ENCODE measurements at places on chromosomes 11 and 22.

- DNase-seq: peak; percentile 58
Observed at GRCh38 chr11:72598906-72599305, 75.3 kb downstream of the PDE2A start.

DNA sequence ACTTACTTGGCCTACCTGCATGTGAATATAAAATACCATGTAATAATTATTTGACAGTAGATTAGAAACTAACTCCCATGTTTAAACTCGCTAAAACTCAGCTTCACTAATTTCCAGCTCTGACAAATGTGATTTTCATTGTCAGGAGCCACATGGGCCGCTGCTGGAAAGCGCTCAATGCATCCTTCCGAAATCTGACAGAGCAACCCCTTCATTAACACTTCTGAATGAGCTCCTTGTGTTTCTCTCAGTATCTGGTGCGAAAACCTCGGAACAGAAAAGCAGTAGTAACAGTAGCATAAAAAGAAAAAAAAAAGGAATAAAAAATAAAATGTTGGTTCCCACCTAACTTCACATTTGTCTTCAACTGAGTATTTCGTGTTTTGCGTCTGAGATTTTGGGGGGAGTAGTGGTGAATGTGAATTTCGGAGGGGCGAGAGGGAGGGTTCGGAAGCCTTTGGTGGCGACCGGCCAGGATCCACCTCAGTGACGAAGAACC is 710 bp downstream of the MTCH2 start:
- peak; percentile 24 for DNase-seq

GRCh38 chr22:43234264-43234988 is 47.5 kb upstream of the TTLL12 start:
- DNase-seq: no peak

- DNase-seq: no peak
Observed at GRCh38 chr11:114109206-114110090, 49.9 kb downstream of the ZBTB16 start.

DNA sequence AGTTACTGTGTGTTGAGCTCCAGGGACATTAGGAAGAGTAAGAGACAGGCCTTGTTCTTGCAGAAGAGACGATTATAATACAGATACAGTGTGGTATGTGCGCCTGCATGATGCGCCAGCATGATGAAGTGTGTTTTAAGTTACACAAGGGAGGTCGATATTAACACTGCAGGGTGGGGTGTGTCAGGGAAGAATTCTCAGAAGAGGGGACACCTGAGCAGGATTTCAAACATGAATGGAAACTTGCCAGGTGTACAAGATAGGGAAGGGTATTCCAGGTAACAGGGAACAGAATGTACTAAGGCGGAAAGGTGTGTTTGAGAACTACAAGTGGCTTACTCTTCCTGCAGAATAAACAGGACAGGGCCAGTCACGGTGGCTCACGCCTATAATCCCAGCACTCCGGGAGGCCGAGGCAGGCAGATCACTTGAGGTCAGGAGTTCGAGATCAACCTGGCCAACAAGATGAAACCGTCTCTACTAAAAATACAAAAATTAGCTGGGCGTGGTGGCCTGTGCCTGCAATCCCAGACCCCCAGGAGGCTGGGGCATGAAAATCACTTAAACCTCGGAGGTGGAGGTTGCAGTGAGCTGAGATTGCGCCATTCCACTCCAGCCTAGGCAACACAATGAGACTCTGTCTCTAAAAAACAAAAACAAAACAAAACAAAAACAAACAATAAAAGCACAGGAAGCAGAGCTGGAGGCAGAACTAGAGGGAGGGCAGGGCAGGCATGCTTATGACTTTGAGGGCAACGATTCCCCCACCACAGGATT is 59.0 kb downstream of the SYN3 start:
- no peak for DNase-seq

- DNase-seq: no peak
Observed at GRCh38 chr11:123063826-123064657, 2.1 kb upstream of the HSPA8 start.

GRCh38 chr22:25062386-25063085 is 110.0 kb downstream of the KIAA1671 start:
- no peak for DNase-seq

DNA sequence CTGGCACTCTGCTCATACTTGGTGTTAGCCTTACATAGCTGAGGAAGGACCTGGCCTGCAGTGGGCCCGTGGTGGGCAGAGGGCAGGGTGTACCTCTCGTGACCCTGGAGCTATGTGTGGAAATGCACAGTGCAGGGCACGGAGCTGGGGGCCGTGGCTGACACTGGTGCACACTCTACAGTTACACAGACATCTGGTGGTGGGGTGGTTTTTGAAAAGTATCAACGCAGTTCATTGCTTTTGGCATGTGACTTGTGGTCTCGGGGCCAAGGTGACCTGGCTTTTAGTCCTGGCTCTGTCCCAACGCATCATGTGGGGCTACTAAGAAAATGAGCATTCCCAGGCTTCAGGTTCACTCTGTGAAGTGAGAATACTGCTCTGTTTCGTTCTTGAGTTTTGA is 553.6 kb downstream of the NTM start:
- DNase-seq: no peak

GRCh38 chr22:44870021-44870420 is 117.6 kb downstream of the ARHGAP8 start:
- DNase-seq: peak; percentile 55

GRCh38 chr11:59205648-59206047 is 7.1 kb downstream of the MPEG1 start:
- no peak for DNase-seq

- peak; percentile 45 for DNase-seq
Observed at GRCh38 chr11:117875382-117876058, 938 bp downstream of the FXYD6 start.

DNA sequence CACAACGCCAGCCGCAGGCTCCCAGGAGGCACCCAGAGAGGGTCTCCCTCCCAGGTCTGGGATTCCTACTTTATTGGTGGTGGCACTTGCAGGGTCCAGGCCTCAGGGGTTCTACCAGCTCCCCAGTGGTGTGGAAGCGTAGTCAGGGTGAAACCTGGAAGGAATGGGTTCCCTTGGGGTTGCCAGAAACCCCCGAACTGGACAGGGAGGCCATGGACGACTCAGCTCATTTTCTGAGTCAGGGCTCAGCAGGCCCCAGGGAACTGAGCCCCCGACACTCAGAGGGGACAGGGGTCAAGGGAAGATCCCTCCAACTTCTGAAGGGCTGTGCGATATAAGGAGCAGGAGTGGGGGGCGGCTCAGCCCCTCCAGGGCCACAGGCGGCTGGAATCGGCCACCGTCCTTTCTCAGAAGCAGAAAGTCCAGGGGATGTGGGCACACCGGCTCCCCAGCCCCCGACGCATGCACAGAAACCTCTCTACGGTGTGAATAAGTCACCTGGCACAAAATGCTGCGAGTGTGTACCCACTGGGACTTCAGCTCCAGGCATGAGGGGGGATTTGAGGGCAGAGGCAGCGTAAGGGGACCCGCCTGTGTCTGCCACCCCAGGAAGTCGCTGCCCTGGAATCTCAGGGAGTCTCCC is 25.1 kb downstream of the MRGPRG start:
- no peak for DNase-seq

- DNase-seq: no peak
Observed at GRCh38 chr11:65864706-65865471, 4.7 kb downstream of the MUS81 start.

DNA sequence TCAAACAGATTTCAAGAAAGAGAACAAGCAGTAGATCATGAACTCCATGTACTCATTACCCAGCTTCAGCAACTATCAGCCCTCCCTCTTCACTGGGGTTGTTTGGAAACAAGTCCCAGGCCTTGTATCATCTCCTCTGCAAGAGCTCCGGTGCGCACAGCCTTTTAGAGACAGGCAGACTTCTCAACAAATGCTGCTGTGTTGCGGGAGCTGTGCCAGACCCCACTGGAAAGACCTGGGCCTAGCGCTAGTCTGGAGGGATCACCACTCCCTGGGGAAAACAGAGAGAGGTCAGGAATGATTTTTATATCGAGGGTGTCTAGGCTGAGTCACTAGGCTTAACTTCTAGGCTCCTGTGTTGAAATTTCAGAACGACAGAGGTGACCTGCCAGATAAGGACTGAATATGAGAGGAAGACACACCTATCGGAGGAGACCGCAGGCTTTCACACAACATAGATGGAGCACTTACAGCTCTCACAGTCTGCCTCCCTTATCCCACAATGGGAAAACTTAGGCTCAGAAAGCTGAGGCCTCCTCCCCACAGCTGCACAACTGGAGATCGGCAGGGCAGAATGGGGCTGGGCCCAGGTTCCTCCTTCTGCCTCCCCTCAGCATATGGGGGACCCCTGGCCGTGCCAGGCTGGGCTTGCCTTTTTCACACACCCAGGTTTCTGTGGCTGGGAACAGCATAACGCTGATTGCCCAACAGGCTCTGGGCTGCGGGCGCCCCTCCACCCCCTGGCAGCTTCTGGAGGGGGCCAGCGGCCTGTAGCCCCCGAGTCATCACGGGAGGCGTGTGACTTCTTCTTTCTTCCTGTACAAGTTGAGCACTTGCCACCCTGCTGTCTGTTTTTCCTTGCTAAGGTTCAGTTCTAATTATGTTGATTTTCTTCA is 86.0 kb downstream of the PKNOX2 start:
- DNase-seq: no peak

- DNase-seq: no peak
Observed at GRCh38 chr11:59191095-59191494, 19.2 kb downstream of the DTX4 start.

GRCh38 chr11:76230392-76230791 is 24.1 kb upstream of the WNT11 start:
- DNase-seq: no peak

GRCh38 chr22:27726686-27727449 is 74.7 kb downstream of the MN1 start:
- peak; percentile 78 for DNase-seq

GRCh38 chr22:48758881-48759875 is 1068.5 kb downstream of the BRD1 start:
- no peak for DNase-seq

DNA sequence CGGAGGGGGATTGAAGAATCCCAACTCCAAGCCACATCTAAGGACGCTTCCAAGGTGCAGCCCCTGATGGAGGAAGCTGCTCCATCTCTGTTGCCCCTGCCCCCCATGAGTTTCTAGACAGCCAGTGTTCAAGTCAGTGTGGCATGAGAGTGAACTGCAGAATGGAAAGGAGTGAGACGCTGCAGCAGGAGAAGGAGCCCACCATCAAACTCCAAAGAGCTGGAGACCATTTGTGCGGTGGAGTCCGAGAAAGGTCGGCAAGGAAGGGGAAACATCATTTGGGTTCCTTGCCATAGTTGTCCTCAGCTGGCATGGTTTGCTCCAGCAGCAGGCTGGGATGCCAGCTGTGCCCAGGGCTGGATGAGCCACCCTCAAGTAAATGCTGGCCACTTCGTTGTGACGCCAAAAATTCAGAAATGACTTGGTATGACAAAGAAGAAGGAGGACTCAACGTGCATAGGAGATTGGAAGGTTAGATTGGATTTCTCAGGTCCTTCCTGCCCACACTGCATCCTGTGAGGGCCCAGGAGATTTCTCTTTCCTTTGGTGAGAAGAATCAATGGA is 16.4 kb downstream of the APOL2 start:
- no peak for DNase-seq

DNA sequence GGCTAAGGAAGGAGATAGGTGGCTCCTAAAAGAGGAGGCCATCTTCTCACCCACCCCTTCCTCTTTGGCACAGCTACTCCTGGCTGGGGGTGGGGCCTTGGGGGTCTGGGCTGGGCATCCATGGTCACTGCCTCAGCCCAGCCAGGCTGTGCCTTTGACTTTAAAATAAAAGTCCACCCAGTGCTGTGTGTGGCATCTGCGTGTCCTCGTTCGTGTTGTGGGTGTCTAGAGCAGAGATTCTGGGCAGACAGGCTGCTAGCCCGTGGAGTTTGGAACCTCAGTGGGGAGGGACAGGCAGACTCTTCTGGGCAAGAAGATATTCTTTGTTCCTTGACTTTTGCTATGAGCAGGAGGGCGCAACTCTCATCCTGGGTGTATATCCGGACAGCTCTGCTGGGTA is 13.1 kb downstream of the RPS6KA4 start:
- DNase-seq: no peak

DNA sequence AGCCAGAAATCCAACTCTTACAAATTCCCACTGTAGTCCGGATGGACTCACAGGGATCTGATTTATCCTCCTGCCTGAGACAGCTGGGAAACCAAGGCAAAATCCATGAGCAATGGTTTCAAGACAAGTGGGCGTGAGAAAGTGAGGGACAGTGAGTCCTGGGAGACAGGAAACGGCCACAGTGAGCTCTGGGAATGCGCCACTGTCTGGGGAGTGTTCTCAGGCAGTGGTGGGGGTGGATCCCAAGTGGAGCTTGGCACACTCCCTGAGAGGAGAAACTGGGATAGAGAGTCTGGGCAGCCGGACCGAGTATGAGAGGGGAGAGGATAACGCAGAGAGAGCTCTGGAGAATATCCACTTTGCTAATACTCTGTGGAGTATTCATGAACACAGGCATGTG is 9.8 kb downstream of the IL17REL start:
- no peak for DNase-seq

- DNase-seq: no peak
Observed at GRCh38 chr11:97614606-97615005, 1224.8 kb downstream of the JRKL start.

- DNase-seq: no peak
Observed at GRCh38 chr22:21098099-21098671, 52.4 kb downstream of the LRRC74B start.

DNA sequence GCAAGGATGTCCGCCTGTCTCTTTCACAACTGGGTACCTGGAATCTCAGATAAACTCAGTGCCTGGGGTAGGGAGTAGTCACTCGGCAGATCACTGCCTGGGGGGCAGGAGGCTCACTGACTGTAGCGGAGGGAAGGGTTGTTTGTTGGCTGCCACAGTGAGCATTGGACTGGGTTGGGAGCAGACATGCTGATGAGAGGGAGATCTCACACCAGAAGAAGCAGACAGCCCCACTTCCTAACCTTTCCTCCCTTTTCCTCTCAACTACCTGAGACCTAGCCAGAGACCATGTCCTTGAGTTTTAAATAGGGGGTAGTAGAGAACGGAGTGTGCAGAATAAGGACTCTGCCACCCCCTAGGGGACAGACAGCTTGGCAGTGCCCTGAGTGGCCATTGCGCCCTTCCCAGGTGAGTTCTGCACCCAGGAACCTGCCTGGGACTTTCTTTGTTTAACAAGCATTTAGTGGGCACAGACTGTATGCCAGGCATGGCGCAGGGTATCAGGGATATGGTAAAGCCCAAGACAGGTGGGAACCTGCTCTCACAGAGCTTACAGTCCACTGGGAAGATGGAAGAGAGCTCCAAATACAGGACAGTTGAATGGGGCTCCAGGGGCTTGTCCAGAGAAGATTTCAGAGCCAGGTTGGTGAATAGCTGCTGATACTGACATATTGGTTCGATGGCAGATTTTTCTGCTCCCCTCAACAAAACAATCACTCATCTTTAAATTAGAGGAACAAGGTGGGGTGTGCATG is 115.7 kb upstream of the NNMT start:
- DNase-seq: no peak

- DNase-seq: peak; percentile 84
Observed at GRCh38 chr11:75706260-75706729, 11.3 kb upstream of the MOGAT2 start.

GRCh38 chr11:57457643-57458023 is 2.7 kb upstream of the RTN4RL2 start:
- DNase-seq: no peak

Data from tongue (tissue), 3 donors.